ENCODE measurements at places on chromosomes 3 and 15.
A peak's percentile ranks its signal among the peaks of the same experiment; 100 is the strongest.

DNA sequence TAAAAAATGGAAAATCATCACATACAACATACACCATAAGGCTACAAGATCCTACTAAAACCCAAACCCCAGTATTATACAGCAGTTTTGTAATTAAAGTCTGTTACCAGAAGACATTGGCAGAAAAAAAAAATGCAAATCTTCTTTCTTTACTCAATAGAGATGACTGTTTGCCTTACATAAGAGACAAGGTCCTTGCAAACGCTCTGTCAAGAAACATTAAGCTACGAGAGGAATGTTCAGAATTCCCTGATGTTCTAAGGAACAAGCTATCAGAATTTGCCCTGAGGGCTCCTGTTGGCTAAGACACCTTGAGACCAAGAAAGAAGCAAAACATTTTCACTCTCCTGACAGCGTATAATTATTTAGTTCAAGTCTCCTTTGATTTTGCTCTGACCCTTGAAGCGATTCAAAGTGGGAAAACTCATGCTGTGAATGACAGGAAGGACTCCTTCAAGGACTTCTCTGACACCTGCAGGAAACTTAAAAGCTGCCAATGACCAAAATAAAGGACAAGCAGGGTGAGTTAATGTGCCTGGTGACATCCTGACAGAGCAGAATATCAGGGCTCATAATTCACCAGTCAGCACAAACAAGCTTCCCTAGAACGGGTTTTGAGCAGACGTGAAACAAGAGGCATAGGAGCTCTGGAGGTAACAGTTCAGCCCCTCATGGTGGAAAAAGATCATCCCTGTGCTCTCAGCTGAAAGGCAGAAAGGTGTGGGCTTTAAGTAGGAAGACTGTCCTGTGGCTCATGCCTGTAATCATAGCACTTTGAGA is 2.5 kb downstream of the SCAMP2 start:
- no peak for DNase-seq

DNA sequence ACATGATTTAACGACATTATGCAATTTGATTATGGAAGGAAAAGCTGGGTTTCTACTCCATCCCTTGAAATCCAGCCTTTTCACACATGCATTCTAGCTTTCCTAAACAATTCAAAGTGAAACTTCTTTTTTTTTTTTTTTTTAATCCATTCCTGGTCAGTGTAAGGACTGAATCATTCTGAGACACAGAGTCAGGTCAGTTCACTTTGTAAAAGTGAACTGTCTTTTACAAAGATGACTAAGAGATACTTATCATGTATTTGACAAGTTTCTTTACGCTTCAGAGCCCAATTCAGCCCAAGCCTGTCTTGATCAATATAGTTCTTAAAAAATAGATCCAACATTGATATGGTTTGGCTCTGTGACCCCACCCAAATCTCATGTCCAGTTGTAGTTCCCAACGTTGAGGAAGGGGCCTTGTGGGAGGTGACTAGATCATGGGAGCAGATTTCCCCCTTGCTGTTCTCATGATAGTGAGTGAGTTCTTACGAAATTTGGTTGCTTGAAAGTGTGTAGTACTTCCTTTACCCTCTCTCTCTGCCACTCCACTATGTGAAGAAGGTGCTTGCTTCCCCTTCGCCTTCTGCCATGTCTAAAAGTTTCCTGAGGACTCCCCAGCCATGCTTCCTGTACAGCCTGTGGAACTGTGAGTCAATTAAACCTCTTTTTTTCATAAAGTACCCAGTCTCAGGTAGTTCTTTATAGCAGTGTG is 345.6 kb upstream of the THBS1 start:
- DNase-seq = no peak

DNA sequence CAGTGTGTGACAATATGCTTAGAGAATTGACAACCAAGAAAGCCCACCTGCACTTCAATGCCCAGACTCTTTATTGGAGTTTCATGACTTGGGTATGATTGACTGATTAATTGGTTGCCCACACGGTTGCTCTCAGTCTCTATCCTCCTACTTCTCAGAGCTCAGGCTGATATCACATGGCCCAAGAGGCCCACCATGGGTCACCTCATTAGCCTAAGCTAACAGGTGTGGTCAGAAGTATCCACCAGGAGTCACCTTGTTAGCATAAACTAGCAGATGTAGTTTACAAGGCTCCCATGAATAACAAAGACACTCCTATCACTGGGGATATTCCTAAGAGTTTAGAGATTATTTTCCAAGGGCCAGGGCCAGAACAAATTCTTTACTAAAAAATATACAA is 120.2 kb upstream of the MBNL1 start:
- no peak for DNase-seq

- DNase-seq = peak; percentile 66
These were observed 637.9 kb downstream of the NLGN1 start for GRCh38 chr3:174035328-174035886.

- no peak for DNase-seq
These were observed 19.1 kb upstream of the LAMP3 start for GRCh38 chr3:183181606-183182005.

- no peak for DNase-seq
These were observed 571 bp downstream of the ACAD9 start for GRCh38 chr3:128879991-128880390.

DNA sequence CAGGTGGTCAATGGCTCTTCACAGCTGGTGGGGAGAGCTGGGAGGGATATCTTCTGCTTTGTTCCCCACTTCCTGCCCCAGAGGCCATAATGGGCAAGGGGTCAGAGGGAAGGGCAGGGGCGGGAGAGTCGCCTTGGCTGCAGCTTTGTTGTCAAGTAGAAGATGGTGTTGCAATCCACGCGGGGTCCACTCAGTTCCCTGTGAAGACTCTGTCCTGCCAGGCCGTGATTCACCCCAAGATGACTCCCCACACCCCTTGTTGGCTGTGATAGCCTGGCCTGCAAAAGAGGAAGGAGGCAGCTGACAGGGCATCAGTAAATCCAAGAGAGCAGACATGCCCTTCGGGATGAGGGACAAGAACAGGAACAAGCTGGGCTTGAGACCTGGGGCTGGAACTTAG is 6.9 kb downstream of the GALNT15 start:
- no peak for DNase-seq

- no peak for DNase-seq
These were observed 4.0 kb downstream of the LPP start for GRCh38 chr3:188157971-188158370.

GRCh38 chr3:128725547-128726022 is 398 bp upstream of the RAB7A start:
- no peak for DNase-seq

DNA sequence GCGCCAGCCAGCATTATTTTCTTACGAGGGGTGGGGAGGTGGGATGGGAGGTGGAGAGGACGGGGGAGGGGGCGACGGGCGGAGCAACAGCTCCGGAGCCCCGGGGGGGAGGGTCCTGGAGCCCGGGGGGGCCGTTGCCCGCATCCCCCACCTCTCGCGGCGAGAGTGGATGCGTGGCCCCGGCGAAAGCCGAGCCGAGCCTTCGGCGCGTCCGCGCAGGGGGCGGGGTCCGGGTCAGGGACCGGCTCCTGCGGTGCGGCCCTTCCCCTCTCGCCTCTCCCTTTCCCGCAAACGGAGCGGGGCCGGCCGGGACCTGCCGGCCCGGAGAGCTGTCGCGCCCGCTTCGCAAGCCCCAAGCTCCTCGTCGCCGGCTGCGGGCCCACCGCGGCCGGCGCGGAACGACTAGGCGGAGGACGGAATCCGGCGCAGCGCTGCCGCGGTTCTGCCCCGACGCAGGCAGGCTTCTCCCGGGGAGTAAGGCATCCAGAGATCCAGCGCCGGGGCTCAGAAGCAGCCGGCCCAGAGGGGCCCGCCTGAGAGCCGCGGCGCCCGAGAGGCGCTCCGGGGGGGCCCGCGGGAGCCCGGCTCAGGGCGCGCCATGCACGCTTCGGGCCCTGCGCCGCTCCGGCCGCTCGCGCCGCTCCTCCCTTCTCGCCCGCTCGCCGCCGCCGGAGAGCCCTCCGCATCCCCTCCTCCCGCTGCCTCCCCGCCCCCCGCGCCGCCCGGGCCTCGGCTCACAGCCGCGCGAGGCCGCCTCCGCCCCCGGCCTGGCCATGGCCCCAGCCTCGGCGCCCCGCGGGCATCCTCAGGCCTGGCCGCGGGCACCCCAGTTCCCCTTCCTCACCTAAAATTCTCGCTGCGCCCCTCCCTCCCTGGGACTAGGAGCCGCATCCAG is 459 bp upstream of the ADCY5 start:
- no peak for DNase-seq

- no peak for DNase-seq
These were observed 31.1 kb upstream of the NUDT16 start for GRCh38 chr3:131350506-131350905.

- DNase-seq = no peak
These were observed 103.5 kb downstream of the IMPG2 start for GRCh38 chr3:101216710-101217465.

DNA sequence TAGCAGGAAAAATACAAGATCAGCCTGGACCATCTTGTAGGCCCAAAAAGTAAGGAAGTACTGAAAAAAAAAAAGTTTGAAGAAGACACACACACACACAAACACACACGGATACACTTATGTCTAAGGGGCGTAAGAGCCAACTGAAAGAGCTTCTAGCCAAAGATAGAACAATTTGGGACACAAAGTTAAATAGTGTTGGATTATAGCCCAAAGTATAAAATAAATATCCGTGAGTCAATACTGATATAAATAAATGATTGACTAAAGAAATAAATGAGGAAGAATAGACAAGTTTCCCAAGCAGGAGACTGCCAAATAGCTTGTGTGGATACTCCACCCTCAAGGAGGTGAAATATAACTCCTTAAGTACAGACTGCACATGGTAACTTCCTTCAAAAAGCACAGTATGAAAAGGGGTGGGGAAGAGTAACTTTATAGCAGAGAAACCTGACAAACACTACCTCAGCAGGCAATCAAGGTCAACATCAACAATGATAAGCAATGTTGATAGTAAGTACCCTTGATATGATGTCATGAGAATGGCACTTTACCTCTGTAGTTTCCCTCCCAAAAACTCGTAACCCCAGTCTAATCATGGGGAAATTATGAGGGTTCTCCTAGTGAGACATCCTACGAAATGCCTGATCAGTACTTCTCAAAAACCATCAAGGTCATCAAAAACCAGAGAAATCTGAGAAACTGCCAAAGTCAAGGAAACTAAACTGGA is 187.3 kb upstream of the ATP11B start:
- DNase-seq = no peak

All from NCI-H1092 treated with DMSO at 0.1 percent for 48 hours (cell line).